ENCODE measurements at places on chromosomes 6 and 20.
A peak's percentile ranks its signal among the peaks of the same experiment; 100 is the strongest.

- DNase-seq: peak; percentile 47
Measured at GRCh38 chr6:87832025-87832825, 130.2 kb upstream of the AKIRIN2 start.

DNA sequence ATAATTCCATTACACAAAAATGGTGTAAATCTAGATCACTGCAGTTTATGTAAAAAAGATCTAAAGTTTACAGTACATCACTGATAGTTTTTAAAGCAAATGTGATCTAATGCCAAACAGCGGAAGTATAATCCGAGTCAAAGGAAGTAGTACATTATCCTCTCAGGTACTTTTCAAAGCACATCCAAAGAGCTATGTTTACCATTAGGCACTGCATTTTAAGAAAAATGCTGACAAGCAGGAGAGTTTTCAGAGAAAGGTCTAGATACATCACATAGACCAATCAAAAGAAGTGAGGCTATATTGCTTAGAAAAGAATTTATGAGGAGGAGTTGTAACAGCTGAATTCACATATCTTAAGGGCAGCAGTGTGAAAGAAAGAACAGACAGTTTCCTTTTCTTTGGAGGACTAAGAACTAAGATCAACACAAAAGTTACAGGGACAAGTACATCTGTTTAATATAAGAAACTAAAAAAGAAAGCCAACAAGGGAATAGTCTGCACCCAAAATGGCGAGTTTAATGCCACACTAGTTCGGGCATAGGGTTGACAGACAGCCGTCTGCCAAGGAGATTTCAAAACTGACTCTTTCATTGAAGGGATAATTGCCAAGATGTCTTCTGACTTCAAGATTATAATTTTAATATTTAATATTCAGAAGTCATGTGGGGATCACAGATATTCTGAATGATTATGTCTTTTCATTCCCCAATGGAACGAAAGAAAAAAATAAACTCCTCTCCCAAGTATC lies 1.4 kb downstream of the ZNF184 start:
- no peak for DNase-seq

DNA sequence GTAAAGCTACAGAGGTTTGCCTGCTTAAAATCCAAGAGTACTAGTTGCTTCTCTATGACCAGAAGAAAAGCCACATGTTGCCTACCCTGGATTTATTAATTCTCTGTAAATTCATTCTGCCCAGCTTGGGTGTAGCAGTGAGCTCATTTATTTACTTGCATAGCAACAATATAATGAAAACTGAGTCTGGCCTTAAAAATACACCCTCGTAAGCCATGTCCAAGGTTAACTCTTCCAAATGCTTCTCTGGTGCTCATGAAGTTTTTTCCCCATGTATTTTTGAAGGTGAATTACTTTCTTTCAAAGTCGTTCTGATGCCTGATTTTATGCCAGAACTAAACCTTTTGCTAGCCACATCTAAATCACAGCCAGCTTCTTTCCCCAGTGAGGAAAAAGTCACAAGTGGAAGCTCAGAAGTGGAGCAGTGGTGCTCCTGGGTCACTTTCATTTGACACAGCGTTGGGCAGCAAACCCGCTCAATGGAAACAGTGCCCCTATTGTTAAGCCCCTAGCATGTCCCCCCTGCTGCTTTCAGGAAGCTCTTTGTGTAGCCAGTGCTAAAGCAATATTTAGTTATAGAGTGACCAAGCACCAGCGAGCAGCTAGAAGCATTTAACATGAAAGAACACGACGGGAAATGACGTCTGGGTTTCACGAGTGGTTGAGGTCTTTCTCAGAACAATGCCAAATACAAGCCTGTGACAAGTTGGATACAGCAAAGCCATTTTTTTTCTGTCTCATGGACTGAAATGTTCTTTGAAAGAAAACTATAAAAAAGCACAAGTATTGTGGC lies 29.8 kb downstream of the NEDD9 start:
- DNase-seq: peak; percentile 43

GRCh38 chr20:19679900-19680495 lies 78.1 kb upstream of the RIN2 start:
- no peak for DNase-seq

DNA sequence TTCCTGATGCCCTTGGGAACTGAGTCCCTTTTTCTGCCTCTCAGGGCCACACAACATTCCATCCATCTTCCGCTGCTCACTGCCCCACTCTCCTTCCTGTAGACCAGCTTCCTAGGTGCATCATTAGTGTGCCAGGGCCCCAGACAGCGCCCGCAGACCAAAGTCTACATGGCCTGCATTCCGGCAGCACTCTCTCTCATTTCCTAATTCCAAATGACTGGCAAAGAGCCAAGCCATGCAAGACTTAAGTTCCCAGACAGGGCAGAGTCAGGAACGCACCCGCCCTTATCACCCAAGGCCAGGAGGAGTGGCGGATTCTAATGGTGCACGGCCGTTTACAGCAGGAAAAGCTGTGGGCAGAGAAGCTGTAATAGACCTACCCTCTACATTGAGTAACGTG lies 159.8 kb upstream of the ARID1B start:
- DNase-seq: no peak

DNA sequence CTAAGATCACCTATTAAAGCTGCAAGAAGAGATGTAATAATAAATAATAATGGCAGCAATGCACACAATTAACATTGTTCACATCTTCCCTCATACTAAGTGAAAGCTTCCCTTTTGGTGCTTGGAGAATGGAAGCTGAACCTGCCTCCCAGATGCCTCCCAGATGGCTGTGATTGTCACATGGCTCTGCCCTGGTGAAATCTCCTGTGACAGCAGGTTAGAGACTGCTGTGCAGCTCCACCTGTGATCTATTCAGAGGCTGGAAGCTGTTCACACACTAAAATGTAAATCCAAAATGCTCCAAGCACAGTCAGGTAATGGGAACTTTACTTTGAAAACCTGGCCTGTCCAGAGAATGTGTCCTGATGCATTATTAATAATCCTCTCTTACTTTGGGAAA lies 41.7 kb upstream of the RGS17 start:
- DNase-seq: peak; percentile 39

All from NCI-H2081 (cell line).